Kasumi-1 (cell line): ENCODE measurements at places on chromosomes 13 and 19.

GRCh38 chr19:3612901-3613741 lies 6.4 kb upstream of the TBXA2R start:
- DNase-seq = no peak

- DNase-seq = no peak
Measured at GRCh38 chr19:39083983-39084731, at the start of gene ACP7. Gene ACP7 (plus strand): TSS chr19:39084368. CDS start chr19:39085270, 902 bp downstream.

GRCh38 chr13:99258946-99259345 lies 767 bp upstream of the GPR18 start:
- no peak for DNase-seq

DNA sequence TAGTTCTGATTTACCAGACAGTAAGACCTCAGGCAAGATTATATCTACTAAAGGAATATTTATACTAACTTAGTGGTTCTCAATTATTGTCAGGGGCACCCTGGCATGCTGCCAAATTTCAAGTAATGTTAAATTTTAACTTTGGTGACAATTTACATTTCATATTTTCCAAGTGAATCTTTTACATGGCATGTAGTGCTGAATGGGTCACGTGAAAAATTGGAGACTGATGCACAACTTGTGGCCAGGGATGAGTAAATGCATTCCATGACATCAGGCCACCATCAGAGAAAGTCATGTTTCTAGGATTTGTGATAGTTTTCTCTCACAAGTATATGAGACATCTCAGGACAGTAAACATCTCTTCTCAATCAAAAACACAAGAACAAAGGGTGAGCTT lies 202.6 kb upstream of the SOX21 start:
- DNase-seq = no peak

DNA sequence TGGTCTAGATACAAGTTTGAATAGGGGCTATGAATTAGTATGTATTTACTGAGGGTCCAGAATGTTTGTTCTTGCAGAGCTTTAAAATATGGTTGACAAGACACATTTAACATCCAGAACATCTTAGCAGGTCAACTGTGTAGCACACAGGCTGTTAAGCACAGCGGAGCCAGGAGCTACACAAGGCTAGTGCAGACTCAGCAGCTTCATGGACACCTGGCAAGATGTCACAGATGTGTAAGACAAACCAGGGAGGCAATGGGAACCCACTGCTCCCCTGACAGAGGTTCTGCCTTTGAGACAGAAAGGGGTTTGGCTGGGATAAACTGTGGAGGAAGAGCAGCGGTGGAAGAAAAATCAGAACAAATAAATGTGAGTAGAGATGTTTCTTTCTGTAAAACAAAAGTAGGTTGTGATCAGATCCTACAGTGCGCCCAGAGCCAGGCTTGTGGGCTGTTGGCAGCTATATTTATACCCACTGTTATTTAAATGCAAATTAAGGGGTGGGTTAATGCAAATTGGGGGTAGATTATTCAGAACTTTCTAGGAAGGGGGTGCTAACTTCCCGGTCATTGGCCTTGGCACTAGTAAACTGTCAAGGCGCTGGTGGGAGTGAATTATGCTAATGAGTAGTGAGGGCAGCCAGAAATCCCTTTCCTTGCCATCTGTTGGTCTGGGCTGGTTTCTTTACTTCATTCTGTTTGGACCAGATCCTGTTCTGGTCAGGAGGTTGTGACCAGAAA lies 33.0 kb downstream of the MIPEP start:
- DNase-seq = no peak

DNA sequence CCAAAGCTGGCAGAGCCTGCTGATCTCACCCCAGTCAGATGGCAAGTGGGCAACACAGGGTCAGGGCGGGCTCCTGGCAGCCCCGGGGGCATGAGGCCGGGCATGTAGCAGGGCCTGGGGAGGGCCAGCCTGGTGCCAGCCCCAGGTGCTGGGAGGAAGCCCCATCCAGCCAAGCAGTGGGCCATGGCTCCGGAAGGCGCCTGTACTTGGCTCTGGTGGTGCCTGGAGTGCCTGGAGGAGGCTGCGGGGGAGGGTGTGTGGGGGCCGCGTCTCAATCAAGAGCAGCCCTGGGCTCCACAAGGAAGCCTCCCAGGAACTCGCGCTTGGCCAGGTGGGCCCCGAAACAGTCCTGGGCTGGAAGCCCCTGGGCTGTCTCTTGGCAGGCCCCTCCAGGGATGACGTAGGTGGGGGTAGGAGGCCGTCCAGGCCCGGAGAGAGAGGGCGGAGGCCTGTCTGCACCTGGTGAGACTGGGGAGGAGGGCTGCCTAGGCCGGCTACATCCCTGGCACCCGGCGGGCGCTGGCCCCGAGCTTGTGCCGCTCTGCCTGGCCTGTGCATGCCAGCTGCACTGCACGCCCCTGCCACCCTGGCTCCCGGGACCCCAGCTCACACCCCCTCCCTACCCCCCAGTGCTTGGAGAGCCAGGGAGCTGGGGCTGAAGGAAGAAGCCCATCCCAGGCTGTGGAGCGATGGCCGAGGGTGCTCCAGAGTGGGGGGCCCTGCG lies 45.9 kb downstream of the COMP start:
- no peak for DNase-seq

DNA sequence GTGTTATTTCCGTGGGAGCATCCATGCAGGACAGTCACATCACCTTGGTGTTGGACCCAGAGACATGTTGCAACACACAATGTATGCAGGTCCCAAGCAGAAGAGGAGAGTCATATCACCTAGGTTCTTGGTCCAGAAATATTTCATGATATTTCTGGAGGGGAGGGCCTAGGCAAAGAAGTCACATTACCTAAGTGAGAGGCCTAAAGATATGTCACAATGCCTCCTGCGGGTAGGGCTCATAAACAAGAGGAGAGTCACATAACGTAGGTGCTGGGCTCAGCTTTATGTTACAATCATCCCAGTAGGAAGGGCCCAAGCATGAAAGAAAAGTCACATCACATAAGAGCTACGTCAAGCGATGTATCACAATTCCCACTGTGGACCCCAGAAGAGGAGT lies 10.8 kb upstream of the ZNF724 start:
- DNase-seq = no peak

DNA sequence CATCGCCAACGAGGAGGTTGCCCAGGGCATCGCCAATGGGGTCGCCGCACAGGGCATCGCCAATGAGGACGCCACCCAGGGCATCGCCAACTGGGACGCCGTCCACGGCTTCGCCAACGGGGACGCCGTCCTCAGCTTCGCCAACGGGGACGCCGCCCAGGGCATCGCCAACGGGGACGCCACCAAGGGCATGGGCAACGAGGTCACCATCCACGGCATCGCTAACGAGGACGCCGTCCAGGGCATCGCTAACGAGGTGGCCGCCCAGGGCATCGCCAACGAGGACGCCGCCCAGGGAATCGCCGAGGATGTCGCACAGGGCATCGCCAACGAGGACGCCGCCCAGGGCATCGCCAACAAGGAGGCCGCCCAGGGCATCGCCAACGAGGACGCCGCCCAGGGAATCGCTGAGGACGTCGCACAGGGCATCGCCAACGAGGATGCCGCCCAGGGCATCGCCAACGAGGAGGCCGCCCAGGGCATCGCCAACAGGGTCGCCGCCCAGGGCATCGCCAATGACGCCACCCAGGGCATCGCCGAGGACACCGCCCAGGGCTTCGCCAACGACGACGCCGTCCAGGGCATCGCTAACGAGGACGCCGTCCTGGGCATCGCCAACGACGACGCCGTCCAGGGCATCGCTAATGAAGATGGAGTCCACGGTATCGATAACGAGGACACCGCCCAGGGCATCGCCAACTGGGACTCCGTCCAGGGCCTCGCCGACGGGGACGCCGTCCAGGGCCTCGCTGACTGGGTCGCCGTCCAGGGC lies 945.7 kb downstream of the TUBA3C start:
- no peak for DNase-seq

DNA sequence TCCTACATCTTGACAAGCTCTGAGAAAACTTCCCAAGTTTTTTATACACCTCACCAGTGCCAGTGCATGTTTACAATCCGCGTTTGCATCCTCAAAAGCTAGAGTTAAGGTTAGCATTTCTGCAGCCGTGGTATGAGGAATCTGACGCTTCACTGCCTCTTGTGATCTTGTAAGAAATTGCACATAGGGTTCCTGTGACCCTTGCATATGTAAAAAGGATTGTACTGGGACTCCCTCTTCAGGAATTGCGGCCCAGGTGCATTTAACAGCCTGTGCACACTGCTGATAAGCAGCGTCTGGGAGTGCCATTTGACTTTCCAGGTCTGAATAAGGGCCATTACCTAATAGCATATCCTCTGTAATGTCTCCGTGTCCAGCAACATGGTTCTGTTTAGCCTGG lies 15.3 kb downstream of the FPR3 start:
- peak; percentile 34 for DNase-seq
